ENCODE measurements at places on chromosomes 2 and 18. TPM values are rescaled to one million over a fixed set of nuclear protein-coding genes. Genes with fewer than 3 reads are reported as not detected.

DNA sequence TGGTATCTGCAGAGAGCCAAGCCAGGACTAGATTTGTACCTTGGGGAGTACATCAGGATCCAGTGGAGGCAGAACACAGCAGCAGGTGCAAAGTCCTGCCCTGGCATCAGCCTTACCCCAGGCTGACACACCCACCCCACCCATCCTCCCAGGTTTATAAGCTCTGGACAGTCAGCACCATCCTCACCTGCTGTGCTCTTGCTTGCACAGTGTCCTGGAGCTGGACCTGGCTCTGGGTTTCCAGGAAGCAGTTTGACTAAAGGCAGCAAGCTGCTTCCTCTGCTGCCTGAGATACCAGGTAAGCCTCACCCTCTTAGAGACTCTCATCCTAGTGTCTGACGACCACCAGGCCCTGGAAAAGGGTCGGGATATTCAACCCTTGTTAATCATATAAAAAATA, at the start of gene SULT1C3:
Gene SULT1C3 (plus strand): TSS at position 183 of the 400 bp plus-strand sequence. CDS start 7,227 bp downstream, outside the sequence.
- no peak for DNase-seq

DNA sequence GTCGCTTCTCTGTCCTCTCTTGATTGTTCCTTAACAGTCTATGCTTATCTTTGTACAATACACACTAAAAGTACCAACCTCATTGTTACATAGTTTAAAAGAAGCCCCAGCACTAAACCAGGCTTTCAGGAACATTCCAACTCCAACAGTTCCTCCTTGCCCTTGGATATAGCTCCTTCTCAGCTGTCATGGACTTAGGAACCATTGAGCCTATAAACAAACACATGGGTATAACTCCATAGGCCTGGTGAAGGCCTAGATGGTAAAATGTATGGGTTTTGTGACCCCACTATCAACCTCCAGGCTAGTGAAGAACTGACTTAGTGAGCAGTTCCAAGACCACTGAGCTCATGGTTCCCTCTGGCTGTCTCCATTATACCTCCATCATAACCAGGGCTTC, 74.8 kb upstream of the SLC39A10 start:
- no peak for DNase-seq

GRCh38 chr2:6024784-6025183, 332.6 kb downstream of the SOX11 start:
- no peak for DNase-seq

DNA sequence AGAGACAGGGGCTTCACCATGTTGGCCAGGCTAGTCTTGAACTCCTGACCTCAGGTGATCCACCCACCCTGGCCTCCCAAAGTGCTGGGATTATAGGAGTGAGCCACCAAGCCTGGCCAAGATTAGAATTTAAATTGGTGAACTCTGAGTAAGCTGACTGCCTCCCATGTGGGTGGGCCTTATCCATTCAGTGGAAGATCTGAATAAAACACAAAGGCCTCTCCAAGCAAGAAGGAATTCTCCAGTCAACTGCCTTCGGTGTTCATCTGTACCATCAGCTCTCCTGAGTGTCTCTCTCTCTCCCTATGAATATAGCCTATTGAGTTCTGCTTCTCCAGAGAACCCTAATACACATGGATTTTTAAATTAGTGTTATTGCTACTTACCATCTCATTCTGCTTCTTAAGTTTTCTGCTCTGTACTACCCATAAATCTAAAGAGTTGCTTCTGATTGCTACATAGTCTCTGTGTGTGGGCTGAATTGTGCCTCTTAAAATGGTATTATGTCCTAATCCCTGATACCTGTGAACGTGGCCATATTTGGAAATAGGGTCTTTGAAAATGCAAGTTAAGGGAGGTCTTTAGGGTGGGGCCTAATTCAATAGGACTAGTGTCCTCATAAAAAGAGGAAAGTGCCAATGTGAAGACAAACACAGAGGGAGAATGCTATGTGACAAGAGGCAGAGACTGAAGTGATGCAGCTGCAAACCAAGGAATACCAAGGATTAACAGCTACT, 36.3 kb downstream of the FBXO11 start:
- DNase-seq, result no peak

Gene HOXD10
- not detected for total RNA-seq

GRCh38 chr2:238091436-238092060, 8.6 kb upstream of the ESPNL start:
- DNase-seq, result no peak

GRCh38 chr2:17104454-17104853, 413.8 kb downstream of the RAD51AP2 start:
- DNase-seq, result no peak

Gene GMPPA
- 36.8 TPM for total RNA-seq

All from NCI-H460 (cell line).